ENCODE measurements at places on chromosomes 3 and 15.

GRCh38 chr15:58770519-58770856, 614 bp upstream of the MINDY2 start:
- no peak for DNase-seq

- no peak for DNase-seq
Measured at GRCh38 chr3:46908294-46908985, 30.9 kb downstream of the PTH1R start.

DNA sequence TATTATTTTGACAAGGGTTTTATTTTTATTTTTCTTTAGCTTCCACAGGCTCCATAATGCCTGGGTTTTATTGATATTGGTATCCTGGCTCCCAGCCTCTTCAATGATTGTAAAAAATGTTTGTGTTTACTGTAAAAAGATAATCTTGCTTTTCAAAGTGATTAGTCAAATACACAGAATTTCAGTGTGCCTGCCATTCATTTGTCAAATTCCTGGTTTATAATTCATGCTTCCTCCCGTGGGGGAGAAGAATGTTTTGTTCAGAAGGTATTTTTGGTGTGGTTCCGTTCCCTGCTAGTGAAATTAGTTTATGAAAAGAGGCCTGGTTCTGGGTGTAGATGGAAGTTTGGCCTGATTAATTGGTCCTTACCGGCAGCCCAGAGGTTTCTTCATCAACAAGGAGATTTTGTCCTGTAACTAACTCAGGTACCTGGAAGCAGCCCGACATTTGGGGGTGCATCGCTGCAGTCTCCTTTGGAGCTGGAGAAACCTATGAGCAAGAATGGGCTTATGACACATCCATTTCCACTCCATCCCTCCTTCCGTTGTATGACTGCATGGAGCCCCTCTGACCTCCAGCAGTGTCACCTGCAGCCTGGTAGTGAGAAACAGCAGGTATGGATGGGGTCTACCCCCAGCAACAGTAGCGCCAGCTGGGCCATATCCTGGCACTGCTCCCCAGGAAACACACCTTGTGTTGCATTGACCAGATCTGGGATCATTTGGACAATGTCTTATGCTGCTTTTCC, 101.5 kb downstream of the PGPEP1L start:
- no peak for DNase-seq

DNA sequence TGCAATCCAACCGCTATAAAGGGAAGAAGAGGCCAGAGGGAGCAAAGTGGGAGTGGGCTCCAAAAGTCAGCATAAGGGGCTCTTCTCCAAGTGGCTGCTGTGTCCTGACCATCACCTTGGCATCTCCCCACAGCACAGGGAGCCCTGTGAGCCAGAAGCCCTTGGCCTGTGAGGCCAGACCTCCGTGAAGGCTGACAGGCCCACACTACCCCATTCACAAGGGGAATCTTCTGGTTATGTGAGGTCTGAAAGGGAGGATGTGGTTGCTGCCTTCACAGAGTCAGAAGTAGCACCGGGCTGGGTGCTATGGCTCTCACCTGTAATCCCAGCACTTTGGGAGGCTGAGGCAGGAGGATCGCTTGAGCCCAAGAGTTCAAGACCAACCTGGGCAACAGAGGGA, 2.6 kb upstream of the ULK3 start:
- no peak for DNase-seq

DNA sequence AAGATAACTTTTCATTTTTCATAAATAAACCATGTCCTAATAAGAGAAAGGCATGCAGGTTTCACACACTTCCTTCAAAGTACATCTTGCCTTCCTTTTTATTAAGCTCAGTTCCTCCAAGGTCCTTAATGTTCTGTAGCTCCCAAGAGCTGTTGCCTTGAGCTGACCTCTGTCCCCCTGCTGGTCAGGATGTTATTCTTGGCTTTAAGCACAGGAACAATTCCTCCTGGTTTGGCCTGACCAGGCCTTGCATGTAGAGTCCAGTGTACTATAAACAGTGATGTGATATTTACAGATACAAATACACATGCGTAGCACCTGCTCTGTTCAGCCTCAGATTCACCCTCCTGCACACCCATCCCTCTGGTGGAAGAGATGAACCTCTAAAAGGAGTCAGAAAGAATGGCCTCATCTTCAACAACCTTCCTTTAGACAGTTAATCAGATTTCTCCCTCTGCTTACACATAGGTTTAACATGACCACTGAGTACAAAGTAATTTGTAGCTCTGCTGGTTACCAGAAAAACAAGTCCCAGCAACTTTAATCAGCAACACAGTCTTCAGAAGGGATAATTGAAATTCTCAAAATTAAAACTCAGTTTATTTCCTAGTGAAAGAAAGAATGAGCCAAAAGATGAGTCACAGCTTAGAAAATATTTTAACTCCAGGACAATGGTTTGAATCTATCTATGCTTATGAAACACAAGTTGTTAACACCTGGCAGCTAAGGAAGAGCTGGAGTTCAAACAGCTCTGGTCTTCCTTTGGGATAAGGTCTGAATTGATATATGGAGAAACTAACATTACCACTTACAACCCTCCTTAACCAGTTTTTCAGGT, 46.5 kb downstream of the PTPN9 start:
- no peak for DNase-seq

DNA sequence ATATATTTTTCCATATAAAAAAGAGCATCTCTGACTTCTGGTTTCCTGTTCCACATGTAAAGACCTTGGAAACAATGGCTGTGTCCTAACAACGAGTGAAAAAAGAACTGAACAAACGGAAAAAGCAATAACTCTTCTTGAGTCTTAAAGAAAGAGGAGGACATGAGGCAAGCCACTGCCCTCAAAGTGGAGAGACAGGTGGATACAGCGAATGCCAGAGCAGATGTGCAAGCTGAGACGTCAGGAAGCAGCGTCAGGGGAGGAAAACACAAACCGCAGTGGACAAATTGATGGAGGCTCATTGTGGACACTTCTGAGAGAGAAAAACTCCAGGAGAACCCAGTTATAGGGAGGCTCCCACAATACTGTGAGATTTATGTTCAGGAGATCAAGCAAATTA, 208.0 kb upstream of the MME start:
- DNase-seq = no peak
